ENCODE measurements at places on chromosomes 3 and 15. TPM values are rescaled to one million over a fixed set of nuclear protein-coding genes. Genes with fewer than 3 reads are reported as not detected.

The HCLS1 gene
- total RNA-seq = 9.6 TPM

The SLCO2A1 gene
- 8.3 TPM for total RNA-seq

DNA sequence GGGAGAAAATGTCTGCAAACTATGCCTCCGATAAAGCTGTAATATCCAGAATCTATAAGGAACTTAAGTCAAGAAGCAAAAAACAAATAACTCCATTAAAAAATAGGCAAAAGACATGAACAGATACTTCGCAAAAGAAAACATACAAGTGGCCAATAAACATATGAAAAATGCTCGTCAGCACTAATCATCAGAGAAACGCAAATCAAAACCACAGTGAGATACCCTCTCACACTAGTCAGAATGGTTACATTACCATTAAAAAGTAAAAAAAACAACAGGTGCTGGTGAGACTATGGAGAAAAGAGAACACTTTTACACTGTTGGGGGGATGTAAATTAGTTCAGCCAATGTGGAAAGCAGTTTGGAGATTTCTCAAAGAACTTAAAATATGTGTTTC lies 498.5 kb upstream of the GRM7 start:
- DNase-seq = no peak

DNA sequence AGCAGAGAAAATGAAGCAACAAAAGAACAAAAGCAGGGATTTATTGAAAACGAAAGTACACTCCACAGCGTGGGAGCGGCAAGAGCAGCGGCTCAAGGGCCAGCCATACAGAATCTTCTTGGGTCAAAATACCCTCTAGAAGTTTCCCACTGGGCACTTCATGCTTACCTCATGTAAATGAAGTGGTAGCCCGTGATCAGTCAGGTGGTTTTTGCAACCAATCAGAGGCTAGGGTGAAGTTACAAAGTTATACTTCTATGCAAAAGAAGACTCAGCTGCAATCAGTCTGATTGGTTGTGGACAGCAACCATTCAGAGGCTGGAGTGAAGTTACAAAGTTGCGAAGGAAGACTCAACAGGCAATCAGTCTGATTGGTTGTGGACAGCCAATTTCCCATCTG lies 37.8 kb upstream of the TRH start:
- no peak for DNase-seq

- DNase-seq = no peak
These were observed 688 bp downstream of the XPC start for GRCh38 chr3:14177580-14178246.

Data from Right ventricle myocardium superior (tissue), 1 donor.